Stimulated activated CD8-positive, alpha-beta memory T cell treated with anti-CD3 and anti-CD28 coated beads, Interleukin-12 subunit alpha, Interleukin-12 subunit beta, amount 100 ng/mL, for 1 hour (primary cell): ENCODE measurements at places on chromosomes 6 and 20.

DNA sequence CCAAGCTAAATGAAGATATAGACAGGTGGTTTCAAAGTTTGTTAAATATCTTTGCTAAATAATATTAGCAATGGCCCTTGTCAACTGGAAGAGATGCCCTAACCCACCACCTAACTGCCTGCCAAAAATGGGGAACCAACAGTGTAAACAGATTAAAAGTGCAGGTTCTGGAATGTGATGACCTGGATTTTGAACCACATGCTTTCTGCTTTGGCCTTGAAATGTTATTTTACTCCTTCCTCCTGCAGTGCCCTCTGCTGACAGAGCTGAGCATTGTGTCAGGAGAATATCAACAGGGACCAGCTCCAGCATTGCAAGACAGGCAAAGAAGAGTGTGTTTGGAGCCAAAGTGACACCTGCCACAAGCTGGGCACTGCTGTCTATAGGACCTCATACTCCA lies 226.6 kb downstream of the MYLK4 start:
- no peak for DNase-seq

DNA sequence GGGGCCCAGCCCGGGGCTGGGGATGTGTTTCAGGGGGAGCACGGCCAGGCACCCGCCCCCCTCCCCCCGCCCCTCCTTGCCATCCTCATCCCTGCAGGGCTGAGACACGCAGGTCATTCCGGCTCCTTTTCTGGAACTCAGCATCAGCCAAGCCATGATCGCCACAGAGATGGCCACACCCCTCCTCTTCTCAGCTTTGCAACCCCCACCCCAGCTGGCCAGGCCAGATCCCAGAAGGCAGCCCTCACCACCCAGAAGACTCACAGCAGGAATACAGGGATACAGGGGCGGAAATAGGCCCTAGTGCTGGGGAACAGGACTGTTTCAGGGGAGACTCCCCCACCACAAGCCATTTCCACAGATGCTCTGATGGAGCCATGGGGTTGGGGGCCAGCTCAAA lies 33.5 kb downstream of the YTHDF1 start:
- no peak for DNase-seq

DNA sequence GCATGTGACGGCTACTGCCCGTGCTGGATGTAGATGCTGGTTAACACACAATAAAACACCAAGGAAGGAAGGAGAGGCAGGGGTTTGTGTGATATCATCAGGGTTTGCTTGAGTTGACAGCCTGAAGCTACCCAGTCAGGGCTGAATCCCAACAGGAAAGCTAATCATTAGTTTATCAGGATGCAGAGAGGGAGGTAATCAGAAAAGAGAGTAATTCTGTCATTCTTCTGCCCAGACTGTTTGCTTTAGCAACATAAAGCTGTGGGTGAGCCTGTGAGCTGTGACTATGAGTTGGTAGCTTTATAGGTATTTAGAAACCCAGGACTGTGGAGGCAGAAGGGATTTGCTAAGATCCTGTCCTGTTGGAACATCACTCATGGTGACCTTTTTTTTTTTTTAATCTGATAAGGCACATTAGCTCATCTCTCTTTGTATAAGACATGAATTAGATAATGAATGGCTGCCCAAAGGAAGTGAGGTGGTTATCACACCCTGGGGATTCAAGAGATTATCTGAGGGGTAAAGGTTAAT lies 79.3 kb downstream of the CAP2 start:
- DNase-seq = no peak

DNA sequence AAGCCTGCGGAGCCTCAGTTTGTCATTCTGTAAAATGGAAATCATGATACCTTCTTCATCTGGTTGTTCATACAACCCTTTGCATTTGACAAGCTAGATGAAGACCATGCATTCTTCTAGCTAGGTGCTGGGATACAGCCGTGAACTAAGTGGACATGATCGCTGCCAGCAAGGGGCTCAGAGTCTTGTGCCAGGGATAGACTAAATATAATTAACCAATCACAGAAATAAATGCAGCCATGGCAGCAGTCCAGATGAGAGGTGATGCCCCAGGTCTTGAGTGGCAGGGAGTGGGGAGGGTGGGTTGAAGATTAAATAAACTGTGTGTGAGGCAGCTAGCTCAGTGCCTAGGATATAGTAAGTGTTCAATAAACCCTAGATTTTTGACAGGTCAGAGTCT lies 19.3 kb downstream of the JPH2 start:
- DNase-seq = no peak

- DNase-seq = no peak
These were observed 10.5 kb downstream of the PRDM13 start for GRCh38 chr6:99617131-99617530.

- no peak for DNase-seq
These were observed 735 bp downstream of the SOBP start for GRCh38 chr6:107490566-107491137.

- no peak for DNase-seq
These were observed 468.2 kb downstream of the PKHD1 start for GRCh38 chr6:51619042-51619799.

DNA sequence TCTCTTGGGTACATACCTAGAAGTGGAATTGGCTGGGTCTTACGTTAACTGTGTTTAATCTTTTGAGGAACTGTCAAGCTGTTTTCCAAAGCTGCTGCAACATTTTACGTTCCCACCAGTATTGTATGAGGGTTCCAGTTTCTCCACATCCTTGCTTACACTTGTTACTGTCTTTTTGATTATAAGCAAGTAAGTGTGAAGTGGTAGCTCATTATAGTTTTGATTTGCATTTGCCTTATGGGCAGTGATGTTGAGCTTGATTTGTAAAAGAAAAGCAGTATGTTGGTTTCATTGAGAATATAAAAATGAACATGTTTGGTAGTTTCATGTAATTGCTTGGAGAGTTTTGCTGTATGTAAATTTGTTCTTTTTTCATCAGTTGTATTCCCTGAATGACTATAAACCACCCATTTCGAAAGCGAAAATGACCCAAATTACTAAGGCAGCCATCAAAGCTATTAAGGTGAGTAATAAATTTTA lies 40.4 kb downstream of the SCAF8 start:
- DNase-seq = no peak

DNA sequence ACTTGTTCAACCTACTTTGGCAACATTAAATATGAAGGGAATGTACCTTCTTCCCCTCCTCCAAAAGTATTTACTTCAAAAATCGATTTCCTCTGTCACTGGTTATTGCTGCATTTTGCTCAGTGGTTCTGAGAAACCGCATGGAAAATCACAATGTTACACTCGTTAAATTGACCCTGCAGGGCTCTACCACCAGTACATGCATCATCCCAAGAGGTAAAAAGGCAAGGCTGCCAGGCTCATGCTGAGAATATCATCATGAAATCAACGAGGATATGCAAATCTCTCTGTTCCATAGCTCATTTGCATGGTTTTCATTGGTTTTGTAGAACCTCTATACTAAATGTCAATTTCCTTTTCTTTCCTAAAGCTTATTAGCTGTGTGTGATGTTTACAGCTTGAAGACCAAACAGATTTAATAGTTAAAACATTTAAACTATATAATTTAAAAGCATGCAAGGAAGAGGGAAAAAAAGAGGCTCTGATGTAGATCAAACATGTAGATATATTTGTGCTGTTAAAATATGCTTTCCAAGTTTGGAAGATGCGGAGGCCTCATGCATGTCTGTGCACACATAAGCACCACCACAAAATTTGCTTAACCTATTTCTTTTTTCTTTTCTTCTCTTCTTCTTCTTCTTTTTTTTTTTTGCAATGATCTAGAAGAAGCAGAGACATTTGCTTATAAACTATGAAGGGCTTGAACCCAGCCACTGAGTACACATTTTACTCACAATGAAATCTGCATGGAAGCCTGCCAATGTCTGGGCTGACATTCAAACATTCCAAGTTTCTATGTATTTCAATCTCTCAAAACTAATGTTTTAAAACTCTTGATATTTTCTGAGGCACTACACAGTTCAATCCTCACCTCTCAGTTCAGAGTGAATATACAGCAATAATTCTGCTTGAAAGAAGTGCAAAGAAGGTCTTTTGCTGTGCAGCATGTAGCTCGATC lies 194.0 kb downstream of the GMPR start:
- no peak for DNase-seq

- DNase-seq = no peak
These were observed 48.8 kb upstream of the KLHL31 start for GRCh38 chr6:53714395-53714794.

- DNase-seq = no peak
These were observed 13.4 kb upstream of the STX16 start for GRCh38 chr20:58637466-58638213.

GRCh38 chr6:11163932-11164331 lies 52.4 kb upstream of the ERVFRD-1 start:
- no peak for DNase-seq

GRCh38 chr6:167212713-167213005 lies 54.9 kb upstream of the GPR31 start:
- DNase-seq = no peak

DNA sequence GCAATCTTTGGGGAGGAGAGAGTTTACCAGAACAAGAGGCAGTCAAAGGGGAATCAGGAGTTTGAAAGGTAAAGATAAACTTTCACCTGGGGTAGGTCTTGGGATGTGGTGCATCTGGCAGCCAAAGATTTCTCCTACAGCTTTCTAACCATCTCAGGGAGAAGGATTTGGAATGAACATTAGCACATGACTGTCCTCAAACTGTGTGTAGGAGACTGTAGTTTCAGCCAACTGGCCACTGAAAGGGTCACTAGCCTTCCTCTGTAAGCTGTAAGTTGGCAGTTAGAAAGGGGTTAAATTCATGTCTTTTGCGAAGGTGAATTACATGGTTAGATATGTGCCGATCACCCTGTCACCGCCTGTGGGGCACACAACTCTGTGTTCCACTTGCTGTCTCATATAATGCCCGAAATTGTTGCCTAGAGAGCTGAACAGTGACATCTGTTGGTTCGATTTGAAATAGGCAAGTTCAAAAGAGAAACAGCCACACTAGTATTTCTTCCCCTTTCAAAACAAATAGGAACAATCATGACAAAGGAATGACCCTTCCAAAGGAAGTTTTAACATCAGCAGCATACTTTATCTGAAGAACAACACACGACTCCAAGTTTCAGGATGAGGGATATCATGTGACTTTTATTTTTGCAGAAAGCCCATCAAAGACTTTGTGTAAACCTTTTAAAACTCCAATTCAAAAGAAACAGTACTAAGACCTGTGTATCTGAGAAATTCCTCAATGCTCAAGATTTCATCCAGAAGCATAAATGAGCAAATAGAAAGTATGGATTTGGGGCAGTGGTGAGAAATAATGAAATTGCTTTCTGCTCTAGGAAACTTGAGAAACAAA lies 1.1 kb upstream of the OPN5 start:
- peak; percentile 9 for DNase-seq

DNA sequence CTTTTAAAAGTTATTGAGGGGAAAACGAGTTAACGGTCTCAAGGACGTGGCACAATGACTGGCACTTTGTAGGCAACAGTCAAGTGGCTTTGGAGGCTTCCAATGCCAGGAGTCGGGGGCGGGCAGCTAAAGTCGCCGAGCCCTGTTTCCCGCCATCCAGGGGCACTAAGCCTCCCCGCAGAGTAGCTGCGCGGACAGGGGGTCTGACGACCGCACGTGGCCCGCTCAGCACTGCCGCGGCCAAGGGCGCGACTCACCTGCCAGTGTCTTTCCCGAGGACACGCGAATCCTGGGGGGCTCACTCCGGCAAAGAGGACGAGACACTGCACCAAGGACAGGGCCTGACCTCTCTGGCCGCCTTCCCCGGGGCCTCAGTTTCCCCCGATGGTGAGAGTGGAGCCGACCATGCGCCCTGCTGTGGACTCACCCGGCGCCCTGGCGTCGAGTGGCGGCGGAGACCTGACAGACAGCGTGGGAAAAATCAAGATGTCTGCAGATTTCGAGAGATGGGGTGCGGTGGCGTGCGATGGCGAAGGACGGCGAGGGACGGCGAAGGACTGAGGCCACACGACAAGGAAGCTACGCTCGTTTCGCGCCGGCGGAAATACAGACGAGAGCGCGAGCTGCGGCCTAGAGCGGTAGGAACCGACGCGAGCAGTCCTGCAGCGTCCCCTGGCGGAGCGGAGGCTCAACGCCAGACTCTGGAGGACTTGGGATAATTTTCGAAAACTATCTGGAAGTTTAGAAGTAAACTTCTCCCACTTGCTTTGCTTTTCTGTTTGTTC lies at the start of gene SNHG17:
TSS of gene SNHG17 (minus strand) at position 559 of the 785 bp plus-strand sequence.
- DNase-seq = peak; percentile 80

DNA sequence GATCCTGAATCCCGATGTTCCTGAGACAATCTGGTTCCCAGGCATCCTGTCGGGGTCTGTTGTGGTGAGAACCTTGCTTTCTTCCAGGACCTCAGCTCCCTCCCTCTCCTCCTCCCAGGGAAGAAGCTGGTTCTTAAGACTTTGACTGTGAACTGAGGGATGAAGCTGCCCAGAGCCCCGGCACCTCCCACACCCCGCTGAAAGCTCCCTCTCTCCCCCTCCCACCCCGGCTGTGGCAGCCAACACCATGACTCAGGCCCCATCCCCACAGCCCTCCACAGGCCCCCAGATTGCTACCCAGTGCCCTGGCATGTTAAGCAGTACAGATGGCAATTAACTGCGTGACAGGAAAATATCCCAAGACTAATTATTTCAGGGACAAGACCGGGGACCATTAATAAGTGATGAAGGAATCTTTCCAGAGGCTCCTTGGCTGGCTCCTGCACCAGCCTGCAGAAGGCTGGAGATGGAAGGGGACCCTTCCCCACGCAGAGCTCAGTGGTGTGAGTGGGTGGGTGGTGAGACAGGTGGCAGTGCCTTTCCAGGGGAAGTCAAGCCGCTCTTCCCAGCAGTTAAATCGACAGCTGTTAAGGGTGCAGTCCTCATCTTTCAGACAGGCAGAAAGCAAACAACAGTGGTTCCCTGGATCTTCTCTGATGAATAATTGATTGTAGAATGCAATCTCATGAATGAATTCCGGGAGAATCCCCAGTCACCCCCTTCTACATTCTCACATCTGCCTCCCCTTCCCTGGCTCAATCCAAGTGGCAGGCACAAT lies 237.9 kb downstream of the LRFN2 start:
- no peak for DNase-seq

GRCh38 chr20:19498756-19499155 lies 259.3 kb upstream of the RIN2 start:
- DNase-seq = no peak

- DNase-seq = no peak
These were observed 8.6 kb downstream of the COL9A3 start for GRCh38 chr20:62825333-62825985.

DNA sequence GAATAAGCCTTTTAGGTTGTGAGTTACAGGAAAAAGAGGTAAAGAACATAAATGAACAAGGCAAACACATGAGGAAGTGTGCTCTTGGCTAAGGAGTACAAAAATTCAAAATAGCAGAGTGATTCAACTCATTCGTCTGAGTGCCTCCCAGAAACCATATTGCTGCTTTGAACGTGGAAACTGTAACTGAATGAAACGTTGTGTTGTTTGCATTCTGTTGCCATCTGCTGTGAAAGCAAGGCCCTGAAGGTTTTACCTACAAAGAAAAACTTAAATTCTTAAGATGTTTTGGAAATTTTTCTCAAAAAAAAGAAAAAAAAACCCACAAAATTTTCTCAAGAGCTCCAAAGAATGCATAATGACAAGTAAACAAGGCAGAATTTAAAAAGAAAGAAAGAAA lies 375.4 kb upstream of the HS3ST5 start:
- DNase-seq = no peak

- DNase-seq = no peak
These were observed 132.4 kb downstream of the CDH26 start for GRCh38 chr20:60090631-60091030.

GRCh38 chr6:85795945-85796344 lies 153.3 kb upstream of the SYNCRIP start:
- no peak for DNase-seq
